ENCODE measurements at places on chromosomes 4 and X.

- no peak for DNase-seq
Observed at GRCh38 chr4:206054-206453, 81.8 kb downstream of the ZNF718 start.

DNA sequence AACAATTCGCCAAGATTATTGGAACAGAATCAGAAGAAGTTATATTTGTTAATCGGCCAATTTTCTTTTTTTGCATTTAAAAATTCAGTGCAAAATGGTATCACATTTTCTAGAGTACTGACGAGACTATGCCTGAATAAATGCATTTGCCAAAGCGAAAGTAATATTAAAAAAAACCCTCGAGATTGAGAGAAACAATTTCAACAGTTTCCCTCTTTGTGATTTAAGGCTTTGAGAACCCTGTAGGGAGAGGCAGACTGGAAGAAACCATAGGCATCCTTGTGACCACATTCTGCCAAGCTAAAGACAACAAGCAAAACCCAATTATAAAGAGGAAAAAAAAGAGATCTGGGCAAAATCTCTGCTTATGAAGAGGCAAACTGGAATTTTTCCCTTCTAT is 218.1 kb upstream of the GK2 start:
- DNase-seq: no peak

GRCh38 chrX:153828723-153829548 is 1.4 kb downstream of the PDZD4 start:
- peak; percentile 7 for DNase-seq

DNA sequence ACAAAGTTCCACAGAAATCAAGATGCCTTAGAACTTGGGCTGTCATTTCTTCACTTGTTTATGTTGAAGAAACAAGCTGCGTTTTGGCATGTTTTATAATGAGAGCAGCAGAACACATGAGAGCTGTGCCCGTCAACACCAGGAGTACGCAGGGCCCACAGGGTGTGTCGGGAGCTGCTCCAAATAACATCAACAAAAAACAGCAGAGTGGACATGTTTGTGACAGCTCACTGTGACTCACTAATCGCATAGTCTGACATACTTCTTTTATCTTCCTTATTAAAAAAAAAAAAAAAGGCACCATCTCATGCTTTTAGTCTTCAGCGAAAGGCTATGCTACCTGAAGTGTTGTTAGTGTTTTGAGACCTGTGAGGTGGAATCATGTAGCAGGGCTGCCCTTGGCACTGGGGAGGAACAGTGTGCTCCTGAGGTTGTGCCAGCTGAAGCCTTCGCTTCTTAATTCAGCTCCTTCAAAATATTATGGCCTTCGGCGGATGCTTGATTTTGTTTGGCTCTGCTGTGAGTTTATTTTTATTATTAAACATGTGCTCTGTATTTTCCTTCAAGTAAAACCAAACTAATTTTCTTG is 32.8 kb downstream of the FHDC1 start:
- no peak for DNase-seq

GRCh38 chrX:119292445-119292844 is 56.4 kb downstream of the PGRMC1 start:
- DNase-seq: no peak

GRCh38 chrX:115584696-115585095 is 23.7 kb downstream of the PLS3 start:
- DNase-seq: no peak

DNA sequence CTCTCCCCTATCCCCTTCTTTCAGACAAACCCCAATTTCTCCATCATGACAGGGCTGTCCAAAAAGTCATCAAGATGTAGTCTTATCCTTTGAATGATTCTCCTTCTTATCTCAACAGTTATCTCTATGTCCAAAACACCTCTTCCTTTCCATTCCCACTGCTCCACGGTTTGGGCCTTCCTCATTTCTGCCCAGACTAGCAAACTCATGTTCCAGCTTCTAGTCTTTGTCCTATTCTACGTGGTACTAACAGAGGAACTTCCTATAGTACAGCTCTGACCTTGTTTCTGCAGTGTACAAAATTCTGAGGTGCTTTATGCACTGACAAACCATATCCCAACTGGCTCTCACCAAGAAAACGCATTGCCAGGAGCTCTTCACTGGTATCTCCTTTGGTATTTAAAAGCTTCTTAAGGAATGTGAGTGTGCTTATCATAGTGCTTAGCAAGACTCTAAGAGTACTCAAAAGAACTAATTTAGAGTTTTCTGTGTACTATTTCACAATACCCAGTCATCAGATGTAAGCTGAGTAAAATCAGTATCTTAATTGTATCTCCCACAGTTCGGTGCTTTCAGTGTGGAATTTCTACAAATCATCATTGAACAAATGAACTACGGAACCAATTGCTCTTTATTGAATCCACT is 65.5 kb downstream of the MAML3 start:
- DNase-seq: no peak

DNA sequence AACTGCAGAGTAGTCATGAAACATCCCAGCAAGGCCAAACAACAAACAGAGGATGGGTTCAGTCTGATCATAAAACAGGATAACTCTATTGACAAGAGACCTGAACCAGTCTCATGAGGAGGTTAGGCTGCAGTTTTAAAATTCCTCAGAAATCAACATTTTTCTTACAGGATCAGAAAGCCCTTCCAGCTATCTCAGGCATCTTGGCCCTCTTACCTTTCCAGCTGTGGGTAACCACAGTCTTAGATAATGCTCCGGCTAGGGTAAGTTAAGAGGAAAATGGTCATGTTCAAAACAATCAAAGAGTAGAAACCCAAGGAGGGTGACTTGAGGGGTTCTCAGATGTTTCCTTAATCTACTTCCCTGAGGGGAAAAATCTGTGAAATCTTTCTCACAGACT is 5.1 kb downstream of the CTSO start:
- DNase-seq: no peak

GRCh38 chrX:16039834-16040233 is 83.5 kb upstream of the GRPR start:
- no peak for DNase-seq

- DNase-seq: no peak
Observed at GRCh38 chr4:153963216-153963615, 174.3 kb upstream of the SFRP2 start.

DNA sequence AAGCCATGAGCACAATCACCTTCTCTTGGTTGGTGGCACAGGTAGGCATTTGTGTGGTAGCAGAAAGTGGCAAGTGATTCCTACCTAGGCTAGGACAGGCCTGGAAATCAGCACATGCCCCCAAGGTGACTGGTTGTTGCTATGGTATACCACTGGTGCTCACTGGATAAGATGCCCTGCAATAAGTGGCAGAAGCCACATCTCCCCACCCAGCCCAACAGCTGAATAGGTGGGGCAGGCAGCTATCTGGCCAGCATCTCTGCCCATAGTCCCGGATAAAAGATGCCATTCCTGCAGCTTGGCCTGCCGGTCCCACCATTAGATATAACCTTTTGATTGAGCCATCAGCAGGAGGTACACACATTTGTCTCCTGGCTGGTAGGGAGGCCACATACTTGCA is 21.1 kb downstream of the AMER1 start:
- no peak for DNase-seq

GRCh38 chrX:18119856-18120255 is 100.8 kb downstream of the BEND2 start:
- DNase-seq: no peak

- DNase-seq: no peak
Observed at GRCh38 chr4:31045724-31046318, 325.7 kb downstream of the PCDH7 start.

DNA sequence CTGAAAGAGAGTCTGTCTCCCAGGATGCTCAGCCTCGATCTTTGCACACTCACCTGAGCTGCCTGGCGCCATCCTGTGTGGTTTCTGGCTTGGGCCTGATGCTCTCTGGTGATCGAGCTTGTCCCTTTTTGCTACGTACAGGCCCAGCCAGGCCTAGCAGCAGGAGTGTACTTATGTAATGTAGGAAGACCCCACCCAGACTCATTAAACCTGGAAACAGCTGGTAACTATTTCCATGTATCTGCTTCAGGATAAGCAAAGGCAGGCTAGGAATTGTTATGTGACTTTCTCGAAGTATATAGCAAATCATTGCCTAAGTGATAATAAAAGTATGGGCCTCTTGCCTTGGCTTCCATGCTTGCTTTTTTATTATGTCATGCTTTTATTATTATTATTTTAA is 18.6 kb upstream of the ARSJ start:
- DNase-seq: no peak

DNA sequence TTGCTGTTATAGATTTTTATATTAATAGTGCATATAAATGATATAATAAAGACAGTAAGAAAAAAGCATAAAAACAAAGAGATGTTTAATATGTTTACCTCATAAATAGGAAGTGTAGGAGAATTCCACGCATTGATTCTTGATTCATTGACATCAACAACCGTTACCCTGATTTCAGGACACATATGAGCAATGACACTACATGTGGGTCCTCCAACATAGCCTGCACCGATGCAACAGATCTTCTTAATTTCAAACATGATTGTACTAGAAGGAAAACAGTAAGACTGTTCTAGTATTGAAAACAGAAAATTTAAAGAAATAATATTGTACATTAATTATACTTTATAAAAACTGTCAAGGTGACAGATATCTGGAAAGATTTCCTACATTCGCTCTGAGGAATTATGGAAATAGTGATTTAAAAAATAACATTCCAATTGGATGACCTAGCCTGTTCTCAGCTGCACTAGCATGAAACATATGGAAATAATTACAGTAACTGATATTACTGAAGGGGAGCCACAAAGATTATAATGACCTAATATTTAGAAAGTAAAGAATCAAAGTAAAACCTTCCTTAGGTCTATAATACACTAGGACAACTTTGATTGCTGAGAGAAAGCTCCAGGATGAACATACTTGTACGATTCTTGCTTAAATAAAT is 5.9 kb downstream of the UGDH start:
- no peak for DNase-seq

DNA sequence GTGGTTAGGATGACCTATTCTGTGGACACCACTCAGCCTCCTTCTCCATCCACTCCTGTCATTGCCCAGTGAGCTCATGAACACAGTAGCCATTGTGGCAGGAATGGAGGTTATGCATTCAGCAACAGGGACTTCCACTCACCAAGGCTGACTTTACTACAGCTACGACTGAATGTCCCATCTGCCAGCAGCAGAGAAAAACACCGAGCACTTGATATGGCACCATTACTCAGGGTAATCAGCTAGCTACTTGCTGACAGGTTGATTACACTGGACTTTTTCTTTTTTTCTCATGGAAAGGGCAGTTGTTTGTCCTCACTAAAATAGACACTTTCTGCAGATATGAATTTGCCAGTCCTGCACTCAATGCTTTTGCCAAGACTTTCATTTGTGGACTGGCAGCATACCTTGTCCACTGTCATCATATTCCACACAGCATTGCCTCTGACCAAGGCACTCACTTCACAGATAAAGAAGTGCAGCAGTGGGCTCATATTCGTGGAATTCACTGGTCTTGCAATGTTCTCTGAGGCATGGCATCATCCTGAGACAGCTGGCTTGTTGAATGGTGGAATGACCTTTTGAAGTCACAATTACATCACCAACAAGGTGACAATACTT is 37.3 kb upstream of the UGT2B4 start:
- no peak for DNase-seq

DNA sequence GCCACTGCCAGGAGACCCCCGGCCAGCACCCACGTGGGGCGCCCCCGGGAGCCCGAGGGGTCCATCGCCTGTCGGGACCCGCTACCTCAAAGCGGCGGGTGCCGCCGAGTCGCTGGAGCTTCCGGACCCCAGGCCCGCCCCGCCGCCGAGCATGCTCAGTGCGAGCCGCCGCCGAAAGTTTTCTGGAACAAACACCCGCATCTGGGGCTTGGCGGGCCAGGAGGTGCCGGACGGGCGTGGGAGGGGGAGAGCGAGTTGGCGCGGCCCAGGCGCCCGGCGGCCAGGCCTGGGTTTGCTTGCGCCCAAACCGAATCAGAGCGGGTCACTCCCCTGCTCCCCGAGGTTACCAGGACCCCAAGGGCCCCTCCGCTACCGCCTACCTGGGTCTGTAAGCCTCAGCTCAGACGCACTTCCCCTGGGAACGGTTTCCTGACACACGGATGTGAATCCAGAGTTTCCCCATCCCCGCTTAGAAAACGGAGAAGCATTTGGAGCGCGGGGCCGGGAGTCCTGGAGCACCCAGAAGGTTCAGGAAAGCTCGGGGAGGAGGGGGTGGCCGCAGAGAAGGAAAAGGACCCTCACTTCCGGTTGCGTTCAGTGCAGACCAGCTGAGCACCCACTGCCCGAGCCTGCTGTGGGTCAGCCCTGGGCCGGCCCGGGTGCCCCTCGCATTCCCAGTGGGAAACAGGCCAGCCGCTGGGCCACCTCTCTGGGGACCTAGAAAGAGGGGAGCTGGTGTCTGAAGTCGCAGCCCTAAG is at the start of gene EVC2:
Gene EVC2, minus strand, starts transcription at position 111 of the 758 bp plus-strand sequence. Its CDS starts 46 bp downstream, at position 65.
- DNase-seq: peak; percentile 61

DNA sequence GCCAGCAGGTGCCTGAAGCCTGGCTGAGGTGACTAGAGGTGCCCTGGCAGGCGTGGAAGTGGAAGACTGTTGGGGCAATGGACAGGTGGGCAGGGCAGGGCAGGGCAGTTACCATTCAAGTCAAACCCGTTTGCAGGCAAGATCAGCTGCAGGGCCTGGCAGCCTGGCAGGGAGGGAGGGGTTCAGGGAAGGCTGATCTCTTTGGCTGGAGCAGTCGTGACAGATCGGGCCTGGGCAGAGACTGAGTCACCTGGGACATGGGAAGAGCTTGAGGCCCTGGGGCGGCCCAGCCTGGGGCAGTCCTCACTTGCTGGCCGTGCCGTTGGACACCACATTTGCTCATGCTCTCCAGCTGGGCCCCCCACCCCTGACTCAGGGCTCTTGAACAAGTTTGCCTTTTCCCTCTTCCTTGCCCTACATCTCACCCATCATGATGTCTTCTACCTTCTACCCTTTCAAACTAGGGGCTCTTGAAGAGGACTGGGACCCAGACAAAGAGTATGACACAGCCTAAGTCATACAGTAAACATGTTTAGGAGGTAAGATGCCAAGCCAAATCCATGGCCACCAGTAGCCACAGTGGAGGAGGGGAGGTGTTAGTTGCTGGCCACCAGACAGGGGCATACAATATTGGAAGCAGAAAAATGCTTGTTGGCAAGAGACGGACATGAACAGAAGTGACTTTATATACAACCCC is 2.0 kb upstream of the ZNF185 start:
- no peak for DNase-seq

GRCh38 chr4:54268151-54268550 is 39.1 kb downstream of the PDGFRA start:
- DNase-seq: no peak

DNA sequence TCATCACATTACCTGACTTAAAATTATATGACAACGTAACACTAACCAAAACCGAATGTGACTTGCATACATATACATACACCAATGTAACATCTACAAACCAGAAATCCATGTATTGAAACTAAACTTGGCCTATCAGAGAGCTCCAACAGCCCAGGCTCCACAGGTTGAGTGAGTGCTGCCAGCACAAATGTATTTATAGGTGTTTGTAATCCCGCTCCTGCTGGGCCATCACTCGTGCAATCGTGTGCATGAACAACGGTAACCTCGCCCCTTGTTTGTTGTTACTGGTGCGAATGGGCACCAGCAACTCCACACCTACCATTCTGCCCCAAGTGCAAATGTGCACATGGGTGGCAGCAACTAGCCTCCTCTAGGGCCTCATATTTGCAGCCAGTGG is 285.7 kb upstream of the ZCCHC13 start:
- DNase-seq: no peak

GRCh38 chr4:99612704-99613103 is 38.1 kb downstream of the MTTP start:
- no peak for DNase-seq

Data from GM20000 (cell line).